ENCODE measurements at places on chromosomes 12 and 14.

DNA sequence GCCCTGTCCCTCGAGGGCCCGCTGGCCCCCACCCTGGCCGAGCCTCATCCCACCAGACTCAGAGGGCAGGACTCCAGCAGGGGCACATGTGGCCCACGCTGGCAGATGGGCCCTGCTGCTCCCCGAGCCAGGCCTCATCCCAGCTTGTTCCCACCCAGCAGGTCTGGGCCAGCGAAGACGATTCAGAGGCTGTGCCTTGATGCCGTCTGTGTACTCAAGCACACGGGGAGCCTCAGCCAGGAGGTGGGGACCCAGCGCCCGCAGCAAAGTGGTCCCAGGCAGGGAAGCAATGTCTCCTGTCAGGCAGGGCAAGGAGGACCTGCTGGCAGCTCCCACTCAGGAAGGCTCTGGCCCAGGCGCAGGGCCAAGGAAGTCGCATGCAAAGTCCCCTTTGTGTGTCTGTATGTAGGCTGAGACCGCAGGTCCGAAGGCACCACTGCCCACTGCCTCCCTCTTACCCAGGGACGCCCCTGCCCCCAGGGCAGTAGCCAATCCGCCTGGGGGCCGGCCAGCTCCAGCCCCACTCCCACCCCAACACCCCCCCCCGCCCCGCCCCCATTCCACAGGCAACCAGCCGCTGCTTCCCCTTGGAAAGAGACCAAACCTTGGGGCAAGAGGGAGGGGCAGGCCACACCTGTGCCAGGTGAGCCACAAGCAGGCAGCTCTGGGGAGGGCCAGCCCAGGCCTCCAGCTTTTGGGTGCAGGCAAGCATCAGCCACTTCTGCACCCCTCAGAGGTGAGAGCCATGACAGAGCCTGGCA, 9.4 kb downstream of the DEGS2 start:
- DNase-seq = no peak

GRCh38 chr14:90760591-90761316, 55.5 kb downstream of the TTC7B start:
- DNase-seq = peak; percentile 6

DNA sequence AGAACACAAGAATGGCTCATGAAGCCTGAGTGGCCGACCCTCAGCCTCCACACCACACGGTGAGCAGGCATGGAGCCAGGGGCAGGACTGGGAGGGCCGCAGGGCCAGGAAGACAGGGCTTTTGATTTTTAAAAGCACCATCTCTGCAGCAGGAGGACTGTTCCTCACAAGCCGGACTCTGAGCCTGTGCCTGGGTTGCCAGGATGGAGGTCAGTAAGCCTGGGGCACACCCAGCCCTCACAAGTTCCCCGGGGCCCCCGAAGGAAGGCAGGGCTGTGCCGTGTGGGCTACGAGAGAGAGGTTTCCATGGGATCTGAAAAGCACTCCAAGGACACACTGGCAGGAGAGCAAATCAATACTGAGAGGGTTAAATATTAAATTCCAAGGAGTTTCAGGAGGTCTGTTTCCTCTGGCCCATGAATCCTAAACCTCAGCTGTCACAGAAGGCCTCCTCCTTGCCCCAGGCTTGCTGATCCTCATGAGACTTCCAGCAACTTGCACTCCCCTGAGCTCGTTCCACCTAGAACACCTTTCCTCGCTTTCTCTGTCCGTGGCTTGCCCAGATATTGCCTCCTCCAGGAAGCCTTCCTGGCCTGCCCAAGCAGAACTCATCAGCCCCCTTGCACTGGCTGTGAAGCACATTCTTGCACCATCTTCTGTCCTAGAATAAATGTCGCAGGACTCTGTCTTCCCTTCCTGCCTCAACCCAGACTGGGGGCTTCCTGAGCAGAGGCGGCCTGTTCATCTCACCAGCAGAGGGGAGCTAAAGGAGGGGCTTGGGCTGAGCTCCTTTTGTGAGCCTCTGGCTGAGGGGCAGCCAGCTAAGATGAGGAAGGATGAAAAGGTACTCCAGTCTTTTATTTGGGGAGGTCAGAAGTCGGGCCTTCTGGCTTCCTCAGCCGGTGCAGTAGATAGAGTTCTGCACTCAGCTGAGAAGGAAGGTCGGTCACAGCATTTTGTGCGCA, 64.6 kb downstream of the CCDC88C start:
- DNase-seq = no peak

GRCh38 chr12:63752283-63752682, 27.4 kb upstream of the RXYLT1 start:
- DNase-seq = no peak

GRCh38 chr12:6469609-6470374, 685 bp downstream of the VAMP1 start:
- no peak for DNase-seq

DNA sequence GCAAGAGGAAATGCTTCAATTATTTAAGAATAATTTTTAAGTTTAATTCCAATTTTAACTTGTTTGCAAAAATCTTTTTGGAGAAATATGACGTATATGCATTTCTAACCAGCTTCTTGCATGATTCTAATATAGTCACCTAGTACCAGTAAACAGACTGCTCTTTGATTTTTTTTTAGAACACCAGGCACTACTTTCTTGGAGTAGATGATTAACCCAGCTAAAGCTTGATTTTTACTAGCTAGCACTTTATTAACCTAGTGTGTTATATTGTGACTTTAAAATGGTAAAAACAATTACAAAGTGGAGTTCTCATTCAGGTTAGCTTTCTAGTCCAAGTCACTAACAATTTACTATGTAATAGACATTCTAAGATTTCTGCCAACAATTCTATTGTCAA, 32.6 kb upstream of the FGD4 start:
- no peak for DNase-seq

GRCh38 chr14:101098641-101099040, 195.1 kb upstream of the RTL1 start:
- no peak for DNase-seq

- no peak for DNase-seq
Measured at GRCh38 chr12:8052679-8053078, 13.5 kb downstream of the C3AR1 start.

DNA sequence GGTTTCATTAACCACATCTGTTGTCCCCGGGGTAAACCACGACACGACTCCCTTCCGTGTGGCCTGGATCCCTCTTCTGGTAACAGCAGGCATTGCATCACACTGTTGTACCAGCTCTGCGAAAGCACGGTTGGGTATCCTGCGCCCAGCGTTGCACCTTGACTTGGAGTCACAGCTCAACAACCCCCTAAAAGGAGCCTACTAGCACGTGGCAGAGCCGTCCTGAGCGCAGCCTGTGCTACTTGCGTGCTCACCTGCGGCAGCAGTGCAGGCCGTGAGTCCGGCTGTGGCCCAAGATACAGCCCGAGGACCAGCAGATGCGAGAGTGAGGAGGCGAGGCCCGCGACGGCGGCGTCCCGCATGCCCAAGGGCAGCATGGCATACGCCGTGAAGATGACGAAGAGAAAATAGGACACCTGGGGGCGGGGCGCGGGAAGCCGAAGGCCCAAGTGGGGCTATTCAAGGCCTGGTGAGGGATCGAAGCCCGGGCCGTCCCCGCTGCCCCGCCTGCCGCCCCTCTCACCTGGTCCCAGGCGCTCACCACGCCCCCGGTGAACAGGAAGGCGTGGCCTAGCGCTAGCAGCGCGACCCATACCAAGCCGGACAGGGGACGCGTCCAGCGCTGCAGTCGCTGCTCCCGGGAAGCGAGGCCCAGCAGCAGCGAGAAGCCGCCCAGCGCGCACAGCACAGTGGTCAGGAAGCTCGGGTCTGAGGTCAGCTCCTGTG, 2.4 kb downstream of the ADCY4 start:
- no peak for DNase-seq

DNA sequence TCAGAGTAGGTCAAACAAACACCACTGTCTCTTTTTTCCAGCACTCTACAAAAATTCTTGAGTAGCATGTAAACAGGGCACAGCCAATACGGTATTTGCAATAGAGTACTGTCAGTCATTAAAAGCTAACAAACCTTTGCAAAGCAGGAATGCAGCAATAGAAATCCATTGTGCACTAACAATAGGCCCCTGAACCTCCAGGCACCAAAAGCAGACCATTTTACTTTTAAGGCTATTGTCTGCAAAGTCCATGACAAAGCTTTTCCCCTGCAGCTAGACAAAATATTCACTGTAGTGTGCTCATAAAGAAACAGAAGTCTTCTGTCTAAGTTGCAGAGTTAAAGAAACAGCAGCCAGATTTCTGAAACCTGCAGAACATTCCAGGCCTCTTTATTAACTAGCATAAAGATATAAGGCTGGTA, 191.9 kb downstream of the SOX5 start:
- no peak for DNase-seq

DNA sequence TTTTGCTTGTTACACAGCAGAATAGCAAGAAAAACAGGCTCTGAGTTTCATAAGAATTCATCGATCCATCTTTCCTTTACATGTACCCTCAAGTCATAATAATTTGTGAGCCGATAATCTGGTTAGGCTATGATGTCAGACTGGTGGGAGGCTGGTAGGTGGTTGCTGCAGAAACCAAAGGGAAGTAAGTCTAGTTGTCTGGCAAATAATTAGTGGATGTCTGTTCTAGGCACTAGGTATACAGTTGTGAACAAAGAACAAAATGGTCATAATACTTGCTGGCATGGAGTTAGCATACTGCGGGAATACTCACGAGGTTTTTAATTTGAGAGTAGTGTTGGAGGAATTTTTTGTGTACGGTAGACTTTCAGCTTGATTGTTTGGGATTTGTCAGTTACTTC, 8.8 kb downstream of the SUSD6 start:
- DNase-seq = no peak

DNA sequence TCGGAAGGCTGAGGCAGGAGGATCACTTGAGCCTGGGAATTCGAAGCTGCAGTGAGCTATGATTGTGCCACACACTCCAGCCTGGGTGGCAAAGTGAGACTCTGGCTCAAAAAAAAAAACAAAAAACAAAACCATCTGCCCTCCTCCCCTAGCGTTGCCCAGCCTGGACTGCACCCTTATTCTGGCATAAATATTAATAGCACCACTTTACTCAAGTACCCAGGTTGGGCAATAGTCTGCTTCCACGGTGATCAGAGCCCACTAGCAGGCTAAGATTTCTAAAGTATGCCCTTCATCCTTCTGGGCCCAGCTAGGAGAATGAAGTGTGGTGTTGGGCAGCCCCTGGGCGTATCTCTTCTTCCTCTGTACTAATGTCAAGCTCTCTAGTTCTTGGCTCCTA, 33.3 kb downstream of the KCTD10 start:
- no peak for DNase-seq

DNA sequence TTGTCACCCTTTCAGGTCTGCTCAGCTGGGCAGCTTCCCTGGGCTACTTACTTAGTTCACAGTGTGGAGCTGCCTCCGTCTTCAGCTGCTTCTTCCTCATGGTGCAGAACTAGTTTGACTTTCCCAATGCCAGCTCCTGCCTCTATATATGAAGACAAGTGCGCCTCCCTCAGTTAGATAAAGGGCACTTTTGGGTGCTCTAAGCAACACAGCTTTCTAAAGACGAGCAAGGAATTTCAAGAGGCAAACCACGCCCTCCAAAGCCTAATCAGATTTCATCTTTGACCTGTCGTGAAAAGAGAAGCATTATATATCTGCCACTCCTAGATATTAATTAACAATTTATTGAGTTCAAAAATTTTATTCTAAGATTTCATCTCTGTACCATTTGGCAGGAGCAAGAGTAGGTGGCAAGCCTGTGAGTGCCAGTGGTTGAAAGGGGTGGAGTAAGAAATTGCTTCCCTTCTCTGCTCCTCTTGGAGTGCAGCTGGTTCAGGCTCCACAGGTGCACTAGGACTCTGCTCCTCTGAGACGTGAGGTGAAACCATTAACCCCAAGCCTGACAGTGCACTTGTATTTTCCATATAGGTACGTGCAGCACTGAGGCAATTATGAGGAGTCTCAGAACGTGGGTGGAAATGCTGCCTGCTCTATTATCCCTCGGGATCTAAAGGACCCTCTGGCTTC, 2.1 kb upstream of the SLC11A2 start:
- DNase-seq = no peak

GRCh38 chr14:100047600-100047999, 17.6 kb upstream of the EVL start:
- no peak for DNase-seq

GRCh38 chr14:99605299-99605961, 1.4 kb upstream of the CCDC85C start:
- peak; percentile 34 for DNase-seq

DNA sequence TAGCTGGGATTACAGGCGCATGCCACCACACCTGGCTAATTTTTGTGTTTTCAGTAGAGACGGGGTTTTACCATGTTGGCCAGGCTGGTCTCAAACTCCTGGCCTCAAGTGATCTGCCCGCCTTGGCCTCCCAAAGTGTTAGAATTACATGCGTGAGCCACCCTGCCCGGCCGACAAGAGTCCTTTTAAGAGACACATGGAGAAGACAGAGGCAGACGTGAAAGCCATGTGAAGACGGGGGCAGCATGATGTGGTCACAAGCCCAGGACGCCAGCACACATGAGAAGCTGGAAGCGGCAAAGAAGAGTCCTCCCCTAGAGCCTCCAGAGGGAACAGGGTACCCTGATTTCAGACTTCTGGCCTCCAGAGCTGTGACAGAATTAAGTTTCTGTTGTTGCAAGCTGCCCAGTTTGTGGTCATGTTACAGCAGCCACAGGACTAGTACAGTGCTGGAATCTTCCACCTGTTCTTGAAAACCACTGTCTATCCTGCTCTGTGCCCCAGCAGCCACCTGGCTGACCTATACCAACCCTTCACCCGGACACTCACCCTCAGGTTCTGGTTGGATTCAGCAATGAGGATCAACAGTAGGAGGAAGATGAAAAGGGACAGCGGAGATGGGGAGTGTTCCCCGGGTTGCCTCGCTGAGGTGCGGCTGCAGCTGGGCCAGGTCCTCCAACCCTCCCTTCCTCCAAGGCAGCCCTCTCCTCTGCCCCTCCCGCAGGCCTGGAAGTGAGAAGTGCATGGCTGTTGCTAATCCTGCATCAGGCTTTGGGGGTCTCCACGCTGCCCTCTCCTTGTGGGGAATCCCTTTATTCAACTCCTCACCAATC, 16.9 kb downstream of the VPS37B start:
- no peak for DNase-seq

DNA sequence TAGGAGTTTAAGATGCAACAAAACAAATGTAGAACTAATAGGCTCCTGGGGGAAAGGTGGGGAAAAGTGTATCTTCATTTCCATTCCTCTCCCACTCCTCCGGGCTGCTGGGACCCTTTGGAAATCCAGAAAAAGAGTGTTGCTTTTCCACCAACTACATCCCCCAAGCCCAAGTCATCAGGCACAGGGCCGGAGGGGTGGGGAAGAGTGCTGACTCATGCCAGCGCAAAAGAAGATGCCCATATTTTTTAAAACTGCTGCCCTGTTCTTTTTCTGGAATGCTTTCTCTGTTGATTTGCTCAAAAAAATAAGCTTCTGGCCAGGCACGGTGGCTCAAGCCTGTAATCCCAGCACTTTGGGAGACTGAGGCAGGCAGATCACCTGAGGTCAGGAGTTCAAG, 70.9 kb downstream of the TBK1 start:
- no peak for DNase-seq

GRCh38 chr12:153080-153746, 60.7 kb downstream of the SLC6A12 start:
- DNase-seq = peak; percentile 50

GRCh38 chr12:105331805-105332251, 1.3 kb downstream of the C12orf75 start:
- DNase-seq = no peak

GRCh38 chr14:51298895-51299294, 58.8 kb downstream of the TMX1 start:
- no peak for DNase-seq

- DNase-seq = no peak
Measured at GRCh38 chr12:132160016-132160415, 15.8 kb downstream of the NOC4L start.

All from NCI-H2081 treated with DMSO at 0.1 percent for 48 hours (cell line).